IPS DF 6.9 (cell line): ENCODE measurements at places on chromosomes 2 and 18.
A peak's percentile ranks its signal among the peaks of the same experiment; 100 is the strongest.

DNA sequence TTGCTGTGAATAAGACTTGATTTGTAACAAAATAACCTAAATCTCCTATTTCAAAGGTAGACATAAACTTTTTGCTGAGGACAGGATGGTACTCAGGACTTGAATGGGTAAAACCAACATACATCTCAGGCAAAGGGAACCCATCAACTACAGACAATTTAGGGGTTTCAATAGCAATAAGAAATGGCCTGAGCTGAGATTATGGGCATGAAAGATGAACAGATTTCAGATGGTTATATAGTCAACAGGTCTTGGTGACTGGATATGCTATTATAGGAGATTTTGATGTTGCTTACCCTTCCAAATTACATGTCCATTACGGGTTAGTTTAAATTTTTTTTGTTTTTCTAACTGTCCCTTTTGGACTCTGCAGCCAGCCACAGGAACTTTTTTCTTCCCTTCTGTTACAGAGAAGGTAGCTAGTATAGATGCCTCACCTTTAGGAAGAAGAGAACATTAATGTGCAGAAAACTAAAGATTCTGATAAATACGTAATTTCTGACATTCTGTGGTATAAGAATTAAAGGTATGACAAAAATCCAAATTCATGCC, 4.6 kb downstream of the RPS27A start:
- H3K4me3 ChIP-seq: no peak overlapping the region
- peaks cover 23% of the 10 kb centered on the region for H3K36me3 ChIP-seq
- DNase-seq: no peak
- no peak overlapping the region for H3K27ac ChIP-seq
- H3K4me1 ChIP-seq: no peaks in the 10 kb centered on the region; the same call in 1 of the 2 replicates

DNA sequence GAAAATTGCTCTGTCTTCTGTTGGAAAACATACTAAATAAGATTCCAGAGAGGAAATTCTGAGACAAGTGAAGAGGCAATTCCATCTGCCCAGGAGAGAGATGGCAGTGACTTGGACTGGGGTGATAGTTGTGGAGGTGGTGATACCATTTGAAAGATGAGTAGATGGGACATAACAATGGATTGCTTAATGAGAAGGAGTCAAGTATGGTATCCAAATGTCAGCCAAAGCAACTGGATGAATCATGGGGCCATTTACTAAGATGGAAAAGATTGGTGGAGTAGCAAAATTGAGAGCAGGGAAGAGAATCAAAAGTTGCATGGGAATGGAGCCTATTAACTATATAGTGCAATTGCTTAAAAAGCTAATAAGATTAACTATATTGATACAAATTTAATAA, 222.1 kb downstream of the ETAA1 start:
- H3K4me1 ChIP-seq: no peaks in the 10 kb centered on the region
- H3K27me3 ChIP-seq: no peaks in the 10 kb centered on the region
- DNase-seq: no peak
- H3K4me3 ChIP-seq: no peak overlapping the region
- H3K36me3 ChIP-seq: no peaks in the 10 kb centered on the region
- no peak overlapping the region for H3K27ac ChIP-seq

- no peaks in the 10 kb centered on the region for H3K36me3 ChIP-seq
- no peak for DNase-seq
These were observed 245.8 kb downstream of the KCNS3 start for GRCh38 chr2:18124116-18124835.

GRCh38 chr18:27931535-27931934, 245.4 kb downstream of the CDH2 start:
- no peaks in the 10 kb centered on the region for H3K4me1 ChIP-seq
- no peak overlapping the region for H3K27ac ChIP-seq
- H3K36me3 ChIP-seq: no peaks in the 10 kb centered on the region
- no peak overlapping the region for H3K4me3 ChIP-seq

GRCh38 chr2:5720426-5720825, 28.2 kb downstream of the SOX11 start:
- DNase-seq: no peak
- no peaks in the 10 kb centered on the region for H3K27me3 ChIP-seq
- H3K36me3 ChIP-seq: no peaks in the 10 kb centered on the region
- H3K4me3 ChIP-seq: no peak overlapping the region
- H3K27ac ChIP-seq: no peak overlapping the region
- peaks cover 2% of the 10 kb centered on the region; the same call in 1 of the 2 replicates for H3K4me1 ChIP-seq

DNA sequence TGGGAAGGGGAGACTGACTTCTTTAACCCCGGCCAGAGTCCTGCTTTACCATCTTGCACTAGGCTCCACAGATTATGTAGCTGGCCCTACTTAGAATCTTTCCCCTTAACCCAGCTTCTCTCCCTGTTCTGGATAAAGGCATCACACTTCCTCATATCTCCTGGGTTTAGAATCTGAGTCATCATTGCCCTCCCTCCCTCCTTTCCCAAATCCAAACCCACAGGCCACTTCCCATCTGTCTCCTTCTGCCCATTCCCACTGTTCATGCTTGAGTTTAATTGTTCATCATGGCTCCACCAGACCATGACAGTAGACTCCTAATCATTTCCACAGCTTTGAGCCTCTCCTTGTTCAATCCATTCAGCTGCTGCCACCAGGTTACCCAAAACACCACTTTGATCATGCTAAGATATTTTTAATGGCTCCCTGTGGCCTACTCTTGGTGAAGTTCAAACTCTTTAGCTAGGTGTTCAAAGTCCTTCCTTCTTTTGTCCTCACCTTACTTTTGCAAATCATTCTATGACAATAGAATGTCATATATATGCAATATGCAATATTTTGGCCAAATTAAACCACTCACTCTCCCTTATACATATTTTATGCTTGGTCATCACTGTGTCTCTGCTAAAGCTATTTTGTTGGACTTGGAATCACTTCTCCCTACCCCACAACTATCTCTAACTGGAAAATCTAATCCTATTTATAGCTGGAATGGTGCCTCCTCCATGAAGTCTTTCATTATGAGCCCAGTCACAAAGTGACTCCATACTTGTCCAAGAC, 5.5 kb downstream of the PDE11A start:
- H3K27ac ChIP-seq: no peak overlapping the region
- H3K4me1 ChIP-seq: no peaks in the 10 kb centered on the region
- no peak for DNase-seq
- H3K36me3 ChIP-seq: no peaks in the 10 kb centered on the region
- H3K27me3 ChIP-seq: no peaks in the 10 kb centered on the region

DNA sequence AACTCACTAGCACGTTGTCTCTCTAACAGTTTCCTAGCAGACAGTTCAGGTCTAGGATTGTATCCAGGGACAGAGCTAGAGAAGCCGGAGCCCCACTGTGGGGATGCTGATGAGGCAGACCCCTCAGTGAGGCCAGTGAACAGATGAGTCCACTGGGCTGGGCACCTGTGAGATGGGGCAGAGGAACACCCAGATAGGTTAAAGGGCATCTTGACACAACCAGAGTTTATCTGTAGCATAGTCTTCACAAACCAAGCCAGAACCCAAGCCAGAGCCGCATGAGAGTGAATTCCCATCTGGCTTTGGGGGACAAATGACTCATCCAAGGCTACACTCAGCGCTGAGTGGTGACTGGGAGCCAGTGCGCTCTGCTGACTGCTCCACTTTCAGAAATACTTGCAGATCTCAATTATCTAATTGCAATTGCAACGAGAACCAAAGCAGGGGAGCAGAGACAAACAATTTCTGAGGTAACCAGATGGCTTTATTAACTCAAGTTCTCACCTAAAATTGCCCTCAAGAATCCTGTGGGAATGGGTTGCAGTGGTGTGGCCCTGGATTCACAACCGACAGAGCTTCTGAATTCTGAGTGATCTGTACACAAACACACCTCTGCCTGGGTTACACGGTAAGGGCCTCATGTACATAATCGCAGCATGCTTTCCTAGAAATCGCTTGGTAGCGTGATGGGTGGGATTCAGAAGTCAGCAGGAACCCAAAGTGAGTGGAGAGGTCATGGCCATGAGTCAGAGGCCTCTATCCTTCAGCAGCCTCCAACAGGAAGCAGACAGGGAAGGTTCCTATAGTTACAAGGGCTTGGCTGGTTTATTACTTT, 48.7 kb upstream of the MSH2 start:
- H3K36me3 ChIP-seq: no peaks in the 10 kb centered on the region
- H3K27me3 ChIP-seq: no peaks in the 10 kb centered on the region
- no peak overlapping the region for H3K27ac ChIP-seq
- DNase-seq: no peak

DNA sequence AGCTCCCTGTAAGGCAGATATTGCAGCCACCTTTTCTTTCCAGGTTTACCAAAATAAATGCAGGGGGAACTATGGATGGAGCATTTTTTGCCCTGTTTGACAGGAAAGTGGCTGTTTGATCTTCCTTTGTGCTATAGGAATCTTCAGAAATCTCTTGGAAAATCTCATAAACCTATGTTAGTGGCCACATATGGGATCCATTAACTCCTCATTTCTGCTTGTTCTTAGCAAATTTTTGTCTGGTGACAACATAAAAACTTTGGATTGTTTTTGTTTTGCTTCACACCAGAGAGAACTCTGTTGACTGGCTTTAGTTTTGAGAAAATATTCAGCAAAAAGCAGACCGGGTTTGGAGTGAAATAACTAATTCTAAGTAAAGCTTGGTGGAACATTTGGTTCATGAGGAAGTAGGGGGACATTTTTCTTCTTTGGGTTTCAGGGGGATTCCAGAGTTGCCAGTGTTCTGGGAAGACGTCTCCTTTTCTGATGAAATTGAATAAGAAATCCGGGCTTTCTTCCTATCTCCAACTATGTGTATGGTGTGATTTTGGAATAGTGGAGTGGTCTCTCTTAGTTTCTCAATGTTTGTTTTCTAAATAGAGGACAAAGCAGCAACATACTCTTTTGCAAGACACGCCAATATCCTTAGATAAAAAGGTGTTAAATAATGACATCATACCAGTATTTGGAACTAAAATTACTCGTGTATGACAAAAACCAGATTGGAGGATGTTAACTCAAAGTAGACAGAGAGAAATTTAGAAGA, 174.4 kb downstream of the ICOS start:
- no peaks in the 10 kb centered on the region; the same call in 1 of the 2 replicates for H3K4me1 ChIP-seq
- DNase-seq: no peak
- no peaks in the 10 kb centered on the region for H3K36me3 ChIP-seq
- H3K27me3 ChIP-seq: no peaks in the 10 kb centered on the region

GRCh38 chr2:102137138-102137537, 5.4 kb upstream of the IL1R1 start:
- DNase-seq: no peak
- H3K27ac ChIP-seq: no peak overlapping the region
- no peak overlapping the region for H3K4me3 ChIP-seq
- no peaks in the 10 kb centered on the region for H3K4me1 ChIP-seq
- H3K27me3 ChIP-seq: no peaks in the 10 kb centered on the region; the same call in 1 of the 2 replicates
- H3K36me3 ChIP-seq: no peaks in the 10 kb centered on the region

GRCh38 chr2:44456946-44457345, 95.2 kb downstream of the CAMKMT start:
- no peak for DNase-seq
- peaks cover 3% of the 10 kb centered on the region; the same call in 1 of the 2 replicates for H3K4me1 ChIP-seq
- no peaks in the 10 kb centered on the region for H3K36me3 ChIP-seq
- H3K4me3 ChIP-seq: no peak overlapping the region

- no peaks in the 10 kb centered on the region for H3K4me1 ChIP-seq
- no peak overlapping the region for H3K4me3 ChIP-seq
- no peak overlapping the region for H3K27ac ChIP-seq
- H3K36me3 ChIP-seq: no peaks in the 10 kb centered on the region
These were observed 16.9 kb downstream of the RAB31 start for GRCh38 chr18:9724797-9725585.

- H3K4me3 ChIP-seq: no peak overlapping the region
- H3K36me3 ChIP-seq: no peaks in the 10 kb centered on the region
- DNase-seq: no peak
- no peaks in the 10 kb centered on the region for H3K4me1 ChIP-seq
- H3K27me3 ChIP-seq: no peaks in the 10 kb centered on the region
- H3K27ac ChIP-seq: no peak overlapping the region
These were observed 758.1 kb upstream of the ACVR2A start for GRCh38 chr2:147086715-147087114.

DNA sequence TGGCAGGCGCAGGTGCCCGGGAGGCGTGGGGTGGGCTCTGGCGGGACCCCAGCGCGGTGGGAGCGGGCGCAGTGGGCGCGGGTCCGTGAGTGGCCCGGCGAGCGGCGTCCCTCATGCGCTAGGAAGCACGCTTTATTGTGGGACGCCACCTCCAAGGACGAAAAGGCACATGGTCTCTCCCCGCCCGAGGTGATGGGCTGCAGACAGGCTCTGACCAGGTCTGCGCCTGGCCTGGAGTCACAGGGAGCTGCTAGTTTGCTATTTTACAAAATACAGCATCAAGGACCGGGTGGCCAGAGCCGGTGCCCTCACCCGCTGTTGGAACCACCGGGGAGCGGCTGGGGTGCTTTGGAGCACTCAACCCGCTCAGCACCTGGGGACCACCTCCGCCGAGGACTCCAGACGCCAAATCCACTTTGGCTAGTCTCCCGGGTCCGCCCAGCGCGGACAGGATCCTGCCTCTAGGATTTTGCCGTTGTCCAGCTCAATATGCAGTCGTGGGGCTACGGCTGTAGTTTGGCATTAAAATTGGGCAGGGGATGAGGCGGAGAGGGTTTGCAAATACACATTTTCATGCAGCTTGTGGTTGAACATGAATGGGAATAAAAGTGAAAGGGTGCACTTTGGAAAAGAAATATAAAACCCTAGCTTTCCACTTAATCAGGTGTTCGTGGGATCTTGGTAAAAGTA, 65.4 kb downstream of the LRRFIP1 start:
- peak overlapping the region; percentile 64 for H3K4me3 ChIP-seq
- DNase-seq: no peak
- no peaks in the 10 kb centered on the region for H3K36me3 ChIP-seq
- no peaks in the 10 kb centered on the region for H3K27me3 ChIP-seq
- H3K4me1 ChIP-seq: peaks cover 11% of the 10 kb centered on the region
- H3K27ac ChIP-seq: no peak overlapping the region

DNA sequence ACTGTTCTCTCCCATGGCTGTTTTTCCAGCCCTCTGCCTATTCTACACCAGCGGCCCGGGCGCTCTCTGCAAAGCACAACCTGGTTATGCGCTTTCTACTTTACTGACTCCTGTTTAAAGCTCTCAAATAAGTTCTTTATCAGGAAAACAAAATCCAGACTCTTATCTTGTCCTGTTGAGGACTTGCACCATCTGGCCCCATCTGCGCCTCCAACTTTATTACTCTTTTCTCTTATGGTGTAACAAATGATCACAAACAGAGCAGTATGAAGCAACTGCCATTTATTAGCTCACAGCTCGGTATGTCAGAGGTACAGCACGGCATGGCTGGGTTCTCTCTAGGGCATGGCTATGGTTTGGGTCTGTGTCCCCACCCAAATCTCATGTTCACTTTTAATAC, 236.5 kb upstream of the NT5C1B start:
- H3K4me3 ChIP-seq: no peak overlapping the region
- H3K4me1 ChIP-seq: no peaks in the 10 kb centered on the region
- H3K27me3 ChIP-seq: no peaks in the 10 kb centered on the region
- H3K36me3 ChIP-seq: no peaks in the 10 kb centered on the region
- no peak overlapping the region for H3K27ac ChIP-seq
- DNase-seq: no peak

- H3K4me3 ChIP-seq: no peak overlapping the region
- H3K4me1 ChIP-seq: peaks cover 2% of the 10 kb centered on the region
- no peak overlapping the region for H3K27ac ChIP-seq
- H3K27me3 ChIP-seq: no peaks in the 10 kb centered on the region
- no peaks in the 10 kb centered on the region for H3K36me3 ChIP-seq
- no peak for DNase-seq
These were observed 33.9 kb downstream of the ZBTB7C start for GRCh38 chr18:48375150-48375800.
